AG04450 (cell line): ENCODE measurements at places on chromosomes 1 and 21. TPM values are rescaled to one million over a fixed set of nuclear protein-coding genes. Genes with fewer than 3 reads are reported as not detected.

Gene RIMKLA
- not detected in 2 replicates for polyA plus RNA-seq

Gene CELA2B
- polyA plus RNA-seq = not detected in 2 replicates

Gene PALMD
- 0.37 and 0.43 TPM in 2 replicates for polyA plus RNA-seq

Gene F5
- polyA plus RNA-seq = not detected in 2 replicates

Gene PADI4
- polyA plus RNA-seq = not detected in 2 replicates

Gene OR2T33
- polyA plus RNA-seq = not detected in 2 replicates

Gene MIXL1
- polyA plus RNA-seq = 0.12 and 0.21 TPM in 2 replicates

Gene PDC
- not detected in 2 replicates for polyA plus RNA-seq

Gene TMEM125
- not detected in 2 replicates for polyA plus RNA-seq

Gene ADAMTS4
- 0.52 and 0.72 TPM in 2 replicates for polyA plus RNA-seq

Gene IVL
- polyA plus RNA-seq = not detected in 2 replicates

Gene CFAP45
- 0.29 and 0.51 TPM in 2 replicates for polyA plus RNA-seq

Gene KDF1
- 0.06 TPM in 1 of 2 replicates, not detected in the other for polyA plus RNA-seq

Gene CD1B
- not detected in 2 replicates for polyA plus RNA-seq

Gene GBP5
- polyA plus RNA-seq = not detected in 2 replicates

Gene GPR25
- not detected in 2 replicates for polyA plus RNA-seq

Gene ACOT11
- polyA plus RNA-seq = 0.68 and 1.2 TPM in 2 replicates

Gene SLC9A1
- 10.8 and 16.4 TPM in 2 replicates for polyA plus RNA-seq

Gene PLXNA2
- polyA plus RNA-seq = 0.10 and 0.16 TPM in 2 replicates

Gene CASQ1
- polyA plus RNA-seq = 0.17 and 0.20 TPM in 2 replicates

Gene APCS
- not detected in 2 replicates for polyA plus RNA-seq

Gene CLDN14
- polyA plus RNA-seq = not detected in 2 replicates
